Occipital lobe (tissue), 3 donors: ENCODE measurements at places on chromosomes 2 and 18.

DNA sequence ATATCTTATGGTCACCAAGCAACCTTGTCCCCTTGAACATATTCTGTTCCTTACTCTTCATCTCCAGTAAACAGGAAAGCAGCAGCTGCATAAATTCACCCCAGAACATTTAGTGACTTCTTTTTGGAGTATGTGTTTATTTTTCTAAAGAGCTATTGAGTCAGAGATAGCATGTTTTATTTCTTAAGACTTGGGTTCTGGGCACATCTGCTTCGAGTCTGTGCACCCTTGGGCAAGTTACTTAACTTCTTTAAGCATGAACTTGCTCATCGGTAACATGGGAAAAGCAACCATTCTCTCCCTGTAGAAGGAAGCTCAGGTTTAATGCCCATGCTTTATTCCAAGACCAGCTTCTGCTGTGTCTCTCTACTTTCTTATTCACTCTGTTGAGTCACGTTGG lies 309.3 kb upstream of the MEX3C start:
- DNase-seq = no peak

GRCh38 chr2:121570036-121570666 lies 39.5 kb downstream of the RNU4ATAC start:
- no peak for DNase-seq

DNA sequence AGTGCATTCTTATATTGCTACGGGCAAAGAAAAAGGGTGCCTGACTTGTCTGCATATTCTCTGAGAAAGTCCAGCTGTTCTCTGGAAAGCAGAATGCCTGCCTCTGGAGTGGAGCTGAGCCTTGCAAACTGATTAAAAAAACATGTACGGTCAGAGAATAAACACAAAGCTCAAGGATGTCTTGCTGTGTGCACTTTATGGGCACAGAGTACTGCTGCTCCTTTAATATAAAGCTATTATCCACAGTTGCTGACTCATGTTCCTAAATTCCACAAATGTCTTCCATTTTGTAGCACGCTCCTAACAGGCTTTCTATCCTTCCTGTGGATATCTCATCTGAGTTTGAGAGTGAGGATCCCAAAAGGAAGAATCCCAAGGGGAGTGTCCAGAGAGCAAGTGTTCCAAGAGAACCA lies 229.0 kb downstream of the MREG start:
- DNase-seq = no peak

DNA sequence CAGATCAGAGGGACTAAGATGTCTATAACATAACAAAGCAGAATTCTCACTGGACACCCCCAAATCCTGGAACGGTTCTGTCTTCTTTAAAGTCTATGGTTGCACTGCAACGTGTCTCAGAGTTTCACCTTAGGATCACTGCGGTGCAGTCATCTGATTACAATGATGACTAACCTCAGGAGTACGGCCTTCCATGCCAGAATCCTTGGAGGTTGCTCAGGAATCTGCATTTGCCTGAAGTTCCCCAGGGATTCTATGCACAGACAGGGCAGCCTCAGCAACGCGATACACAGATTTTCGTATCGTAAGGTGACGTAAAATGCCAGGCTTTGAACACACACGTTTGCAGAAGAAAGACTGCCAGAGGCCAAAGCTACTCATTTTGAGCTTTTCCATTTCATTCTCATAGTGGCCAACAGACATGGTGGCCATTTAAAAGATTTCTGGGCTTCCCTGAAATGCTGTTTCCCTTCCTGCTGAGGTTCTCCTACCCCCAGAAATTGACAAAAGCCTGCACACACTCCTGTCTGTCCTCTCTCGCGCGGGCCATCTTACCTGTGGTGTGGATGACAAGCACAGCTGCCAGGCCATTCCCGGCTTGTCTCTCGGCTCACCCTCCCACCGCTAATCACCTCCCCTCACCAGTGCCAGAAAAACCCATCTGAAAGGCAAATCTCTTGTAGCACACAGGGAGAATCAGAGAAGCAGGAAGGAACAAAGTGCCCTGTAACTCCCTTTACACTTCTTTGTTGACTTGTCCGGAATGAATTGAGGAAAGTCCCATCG lies 148.8 kb downstream of the ACKR3 start:
- DNase-seq = no peak

DNA sequence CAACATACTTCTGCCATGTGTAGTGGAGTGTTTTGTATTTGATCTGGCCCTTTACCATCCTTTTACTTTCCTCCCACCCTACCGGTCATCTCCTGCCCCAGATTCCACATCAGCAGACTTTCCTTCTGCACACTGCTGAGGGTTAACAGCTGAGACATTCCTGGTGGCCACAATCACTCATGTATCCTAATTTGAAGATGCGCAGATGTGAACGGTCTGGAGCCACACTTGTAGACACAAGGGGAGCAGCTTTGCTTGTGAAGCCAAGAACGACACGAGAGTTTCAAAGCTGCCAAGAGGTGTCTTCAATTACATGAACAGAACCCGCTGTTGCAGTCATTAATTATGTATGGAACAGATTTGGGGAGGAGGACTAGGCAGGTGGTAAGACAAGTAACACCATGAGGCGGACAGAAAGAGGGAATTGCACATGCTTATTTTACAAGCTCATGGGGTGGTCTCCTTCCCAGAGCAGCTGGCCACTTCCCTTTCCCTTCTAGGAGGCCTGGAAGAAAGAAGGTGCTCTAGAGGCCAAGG lies 260.7 kb upstream of the KLHL29 start:
- no peak for DNase-seq

DNA sequence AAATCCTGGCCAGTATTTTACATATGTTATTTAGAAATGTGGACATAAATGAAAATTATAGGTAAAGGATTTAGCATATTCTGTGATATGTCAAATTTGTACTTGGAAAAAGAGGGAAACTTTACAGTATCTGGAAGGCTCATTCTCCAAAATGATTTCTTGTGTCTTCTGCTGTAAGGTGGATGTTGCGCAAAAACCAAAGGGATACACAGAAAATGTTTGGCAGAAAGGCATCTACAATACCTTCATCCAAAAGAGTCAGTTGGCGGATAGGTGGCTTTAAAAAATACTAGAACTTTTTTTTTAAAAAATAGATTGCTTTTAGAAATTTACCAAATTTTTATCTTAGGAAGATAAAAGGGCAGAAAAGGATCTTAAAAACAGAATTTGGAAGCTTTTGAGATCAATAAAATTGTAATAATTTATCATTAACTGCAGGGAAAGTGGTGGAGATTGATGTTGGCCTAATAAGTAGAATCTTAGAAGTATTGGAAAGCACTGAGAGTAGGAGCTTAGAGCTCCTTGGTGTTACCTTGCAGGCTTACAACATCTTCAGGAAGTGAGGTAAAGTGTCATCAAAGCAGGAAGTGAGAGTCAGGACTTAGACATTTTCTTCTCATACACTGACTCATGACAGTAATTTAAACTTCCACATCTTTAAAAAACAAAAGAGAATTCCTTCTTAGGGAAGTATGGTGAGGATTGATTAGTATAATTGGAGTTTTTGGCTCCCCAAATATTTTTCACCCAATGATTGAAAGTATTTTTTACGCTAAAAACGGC lies 2.1 kb downstream of the NABP1 start:
- DNase-seq = no peak

- no peak for DNase-seq
Measured at GRCh38 chr2:55482186-55482884, 37.2 kb upstream of the CFAP36 start.

- DNase-seq = no peak
Measured at GRCh38 chr2:44579115-44579836, 217.5 kb downstream of the CAMKMT start.

DNA sequence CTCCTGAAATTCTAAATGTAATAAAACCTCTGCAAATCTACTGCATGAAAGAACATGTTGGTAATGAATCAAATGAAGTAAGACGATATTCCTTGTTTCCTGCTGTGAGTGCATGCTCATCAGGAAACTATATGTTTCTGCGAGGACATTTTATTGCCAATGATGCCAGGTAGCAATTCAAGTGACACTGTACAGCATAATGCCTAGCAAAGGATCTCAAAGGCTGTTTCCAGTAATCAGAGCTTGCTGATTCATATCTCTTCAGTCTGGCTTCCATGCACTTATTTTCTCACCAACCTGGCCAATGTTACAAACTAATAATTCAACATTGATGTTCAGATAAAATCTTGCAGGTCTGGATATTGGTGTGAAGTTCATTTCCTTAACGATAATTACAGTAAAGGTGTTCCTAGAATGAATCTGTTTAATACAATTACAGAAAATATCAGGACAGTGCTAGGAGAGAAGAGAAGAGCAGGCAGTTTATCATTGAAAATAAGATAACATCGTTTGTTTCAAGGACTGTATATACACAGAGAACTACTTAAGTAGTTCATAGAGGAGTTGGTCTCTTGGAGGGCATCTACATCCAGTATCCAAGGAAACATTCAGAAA lies 568.5 kb upstream of the SOX11 start:
- no peak for DNase-seq

DNA sequence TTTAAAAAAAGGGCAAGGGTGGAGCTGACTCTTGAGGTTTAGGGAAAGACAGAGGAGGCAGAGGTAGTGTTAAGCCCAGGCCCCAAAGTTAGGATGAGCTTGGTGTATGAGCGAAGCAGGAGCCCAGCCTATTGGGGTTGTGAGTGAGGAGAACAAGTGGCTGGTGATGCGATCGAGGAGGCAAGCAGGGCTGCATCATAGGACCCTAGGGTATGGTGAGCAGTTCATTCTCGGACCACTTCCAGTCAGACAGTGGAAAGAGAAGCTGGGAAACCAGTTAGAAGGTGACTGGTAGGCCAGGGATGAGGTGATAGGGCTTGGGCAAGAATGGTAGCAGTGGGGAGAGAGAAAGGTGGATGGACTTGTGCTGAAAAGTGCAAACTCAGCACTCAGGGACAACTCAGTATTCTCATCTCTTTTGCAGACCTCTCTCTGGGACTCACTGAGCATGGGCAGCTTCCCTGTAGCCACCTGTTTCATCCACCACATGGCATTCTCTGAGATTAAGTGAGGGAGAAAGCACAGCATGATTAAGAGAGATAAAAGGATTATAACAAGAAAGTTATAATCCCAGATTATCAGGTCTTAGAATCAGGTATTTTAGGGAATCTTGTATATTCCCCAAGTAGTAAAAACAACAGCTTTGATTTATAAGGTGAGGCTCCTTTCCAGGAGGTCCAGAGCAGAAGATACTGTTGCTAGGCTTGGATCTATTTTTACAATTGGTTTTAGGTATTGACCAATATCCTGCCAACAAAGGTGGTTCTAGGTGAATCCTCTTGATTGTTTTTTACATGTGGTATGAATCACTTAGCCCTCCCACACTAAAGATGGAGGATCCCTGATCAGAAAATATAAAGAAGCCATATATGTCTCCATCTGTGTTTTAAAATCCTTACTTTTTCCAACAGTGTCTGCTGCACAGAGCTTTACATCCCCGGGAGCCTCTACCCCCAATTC lies 38.3 kb downstream of the XRCC5 start:
- no peak for DNase-seq

GRCh38 chr2:55712477-55713060 lies 18.9 kb upstream of the PNPT1 start:
- DNase-seq = no peak

- DNase-seq = no peak
Measured at GRCh38 chr2:203740871-203741281, 34.4 kb downstream of the CD28 start.

GRCh38 chr2:200703127-200703925 lies 108.4 kb upstream of the BZW1 start:
- no peak for DNase-seq

GRCh38 chr18:74869904-74870863 lies 272.5 kb downstream of the ZNF407 start:
- DNase-seq = no peak

DNA sequence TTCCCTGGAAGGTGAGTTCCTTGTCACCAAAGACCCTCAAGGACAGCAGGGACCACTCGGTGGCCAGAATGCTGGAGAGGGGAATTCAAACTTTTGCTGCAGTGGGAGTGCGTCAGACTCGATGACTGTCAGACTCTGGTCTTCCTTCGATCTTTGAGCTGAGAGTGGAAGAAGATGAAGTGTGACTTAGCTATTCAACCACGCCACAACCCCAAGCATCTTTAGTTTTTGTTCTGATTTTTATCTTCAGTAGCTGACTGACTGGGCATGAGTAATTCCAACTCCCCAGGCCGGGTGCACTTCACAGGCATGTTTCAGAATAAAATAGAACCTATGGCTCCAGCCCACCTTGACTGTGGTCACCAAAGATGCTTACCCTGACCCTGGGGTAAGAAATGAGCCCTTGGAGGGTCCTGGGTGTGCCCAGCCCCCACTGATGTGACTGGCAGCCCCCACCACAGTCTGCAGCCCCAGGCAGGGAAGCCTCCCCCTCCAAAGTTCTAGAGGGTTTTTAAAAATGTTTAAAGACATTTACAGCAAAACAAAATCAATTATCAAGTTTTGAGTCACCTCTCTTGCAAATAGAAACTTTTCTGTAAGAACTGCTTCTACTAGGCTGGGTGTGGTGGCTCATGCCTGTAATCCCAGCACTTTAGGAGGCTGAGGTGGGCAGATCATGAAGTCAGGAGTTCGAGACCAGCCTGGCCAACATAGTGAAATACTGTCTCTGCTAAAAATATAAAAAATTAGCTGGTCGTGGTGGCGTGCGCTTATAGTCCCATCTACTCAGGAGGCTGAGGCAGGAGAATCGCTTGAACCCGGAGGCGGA lies 24.9 kb upstream of the YWHAQ start:
- DNase-seq = no peak

GRCh38 chr2:119464981-119465380 lies 33.3 kb downstream of the TMEM37 start:
- DNase-seq = no peak
